D721Med (cell line): ENCODE measurements at places on chromosomes 12 and 14.

DNA sequence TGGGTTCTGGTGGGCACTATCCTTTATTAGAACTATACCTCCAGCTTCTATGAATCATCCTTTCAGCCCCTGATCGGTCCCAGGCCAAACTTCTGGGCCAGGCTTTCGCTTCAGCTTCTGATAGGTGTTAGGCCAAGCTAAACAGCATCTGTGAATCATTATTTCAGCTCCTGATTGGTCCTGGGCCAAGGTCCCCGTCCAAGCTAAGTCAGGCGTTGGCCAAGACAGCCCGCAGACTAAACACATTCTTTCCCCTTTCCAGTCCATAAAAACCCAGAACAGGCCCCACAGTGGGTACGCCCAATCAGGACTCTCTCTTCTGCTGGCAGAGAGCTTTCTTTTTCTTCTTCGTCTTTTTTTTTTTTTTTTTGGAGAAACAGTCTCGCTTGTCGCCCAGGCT lies 1808.9 kb upstream of the SEL1L start:
- no peak for DNase-seq

DNA sequence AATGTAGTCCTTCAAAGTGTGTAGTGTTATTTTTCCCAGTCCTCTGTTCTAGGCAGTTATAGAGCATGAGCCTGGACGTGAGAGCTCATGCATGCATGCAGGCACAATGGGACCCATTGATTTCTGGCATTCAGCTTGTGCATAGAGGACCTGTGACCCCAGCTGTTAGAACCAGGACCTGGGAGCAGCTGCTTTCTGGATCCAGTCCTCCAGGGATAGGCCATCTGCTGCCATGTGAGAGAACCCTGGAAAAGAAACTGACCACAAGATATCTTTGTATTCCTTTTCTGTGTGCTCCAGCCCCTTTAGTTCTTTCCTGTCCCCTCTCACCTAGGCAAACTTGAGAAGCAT lies 76.9 kb downstream of the SUSD6 start:
- DNase-seq: no peak

DNA sequence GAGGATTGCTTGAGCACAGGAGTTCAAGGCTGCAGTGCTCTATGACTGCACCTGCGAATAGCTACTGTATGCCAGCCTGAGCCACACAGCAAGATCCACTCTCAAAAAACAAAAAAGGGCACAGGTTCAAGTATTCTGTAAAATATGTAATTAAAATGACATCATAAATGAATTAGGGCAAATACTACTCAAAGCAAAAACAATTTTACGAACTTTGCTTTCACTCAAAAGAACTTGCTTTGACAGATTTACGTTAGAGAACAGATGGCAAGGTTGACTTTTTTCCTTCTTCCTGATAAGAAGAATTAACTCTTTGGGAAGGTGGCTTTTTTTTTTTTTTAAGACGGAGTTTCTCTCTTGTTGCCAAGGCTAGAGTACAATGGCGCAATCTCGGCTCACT lies 44.0 kb upstream of the EAPP start:
- no peak for DNase-seq

- no peak for DNase-seq
Observed at GRCh38 chr14:52949711-52950409, 990 bp downstream of the FERMT2 start.

GRCh38 chr14:81401420-81402122 lies 1.4 kb upstream of the STON2 start:
- no peak for DNase-seq

DNA sequence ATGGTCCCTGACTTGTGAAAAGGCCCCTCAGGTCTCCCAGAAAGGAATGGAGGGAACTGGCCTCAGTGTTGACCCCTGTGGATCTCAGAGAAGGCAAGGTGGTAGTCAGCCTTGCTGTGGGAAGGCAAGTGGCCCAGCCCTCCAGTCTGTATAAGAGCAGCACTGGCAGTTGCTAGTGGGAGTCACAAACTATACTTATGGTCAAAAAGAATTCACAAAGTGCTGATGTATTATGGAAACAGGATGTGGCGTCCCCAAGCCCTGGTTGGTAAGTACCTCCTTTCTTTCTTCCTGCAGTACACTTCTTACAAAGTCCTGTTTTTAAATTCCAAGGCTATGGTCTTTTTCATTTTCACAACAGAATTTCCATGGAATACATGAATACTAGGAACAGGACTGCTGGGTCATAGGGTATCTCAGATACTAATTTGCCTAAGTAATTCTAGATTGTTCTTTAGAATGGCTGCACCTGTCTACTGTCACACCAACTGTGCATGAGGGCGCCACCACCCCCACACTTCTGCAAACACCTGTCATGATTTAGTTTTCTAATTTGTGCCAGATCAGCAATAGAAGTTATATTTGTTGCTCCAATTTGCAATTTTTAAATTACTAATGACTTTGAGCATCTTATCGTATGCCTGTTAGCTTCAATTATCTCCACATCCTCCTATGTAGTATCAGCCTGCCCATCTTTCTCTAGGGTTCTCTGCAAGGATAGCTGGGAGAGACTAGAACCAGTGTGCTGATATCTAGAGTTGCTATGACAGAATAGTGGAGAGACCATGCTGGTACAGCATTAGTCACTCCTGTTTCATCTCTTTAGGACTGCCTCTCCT lies 40.7 kb upstream of the TMEM263 start:
- no peak for DNase-seq

- DNase-seq: no peak
Observed at GRCh38 chr12:544941-545635, 85.3 kb downstream of the B4GALNT3 start.

DNA sequence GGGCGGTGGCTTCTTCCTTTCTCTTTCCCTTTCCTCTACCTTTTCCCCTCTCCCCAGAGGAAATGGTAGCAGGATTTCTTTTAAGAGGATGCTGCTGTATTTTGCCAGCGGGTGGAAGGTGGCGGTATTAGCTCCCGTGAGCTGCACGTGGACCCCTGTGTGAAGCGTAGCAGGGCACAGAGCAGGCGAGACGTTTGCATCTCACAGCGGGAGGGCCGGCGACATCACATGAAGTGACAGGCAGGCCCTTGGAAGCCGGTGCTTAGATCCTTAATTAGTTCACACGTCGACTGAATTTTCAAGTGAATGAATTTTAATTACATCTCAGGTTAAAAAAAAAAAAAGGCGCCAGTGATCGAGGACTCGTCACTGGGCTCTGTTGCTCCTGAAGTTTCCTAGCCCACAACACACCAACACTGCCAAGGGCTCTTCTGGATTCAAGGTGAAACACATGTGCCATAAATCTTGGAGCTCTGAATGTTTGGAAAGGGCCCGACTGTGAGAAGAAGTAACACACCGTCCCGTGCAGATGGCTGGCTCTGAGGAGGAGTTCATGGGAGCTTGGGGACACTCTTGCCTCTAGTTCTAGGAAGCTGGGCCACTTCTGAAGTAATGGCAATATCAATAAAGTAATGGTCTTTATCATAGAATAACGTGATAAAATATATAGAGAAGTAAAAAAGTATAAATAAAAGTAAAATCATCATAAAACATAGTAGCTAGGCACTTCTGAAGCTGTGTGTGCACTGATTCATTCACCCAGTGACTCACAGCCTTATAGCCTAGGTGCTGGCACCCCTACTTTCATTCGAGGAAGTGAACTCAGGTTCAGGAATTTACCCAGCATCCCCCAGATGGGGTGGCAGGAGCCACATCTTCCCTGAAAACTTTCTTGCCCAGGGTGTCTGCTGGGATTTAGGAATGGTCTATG lies 75.3 kb downstream of the AACS start:
- no peak for DNase-seq

DNA sequence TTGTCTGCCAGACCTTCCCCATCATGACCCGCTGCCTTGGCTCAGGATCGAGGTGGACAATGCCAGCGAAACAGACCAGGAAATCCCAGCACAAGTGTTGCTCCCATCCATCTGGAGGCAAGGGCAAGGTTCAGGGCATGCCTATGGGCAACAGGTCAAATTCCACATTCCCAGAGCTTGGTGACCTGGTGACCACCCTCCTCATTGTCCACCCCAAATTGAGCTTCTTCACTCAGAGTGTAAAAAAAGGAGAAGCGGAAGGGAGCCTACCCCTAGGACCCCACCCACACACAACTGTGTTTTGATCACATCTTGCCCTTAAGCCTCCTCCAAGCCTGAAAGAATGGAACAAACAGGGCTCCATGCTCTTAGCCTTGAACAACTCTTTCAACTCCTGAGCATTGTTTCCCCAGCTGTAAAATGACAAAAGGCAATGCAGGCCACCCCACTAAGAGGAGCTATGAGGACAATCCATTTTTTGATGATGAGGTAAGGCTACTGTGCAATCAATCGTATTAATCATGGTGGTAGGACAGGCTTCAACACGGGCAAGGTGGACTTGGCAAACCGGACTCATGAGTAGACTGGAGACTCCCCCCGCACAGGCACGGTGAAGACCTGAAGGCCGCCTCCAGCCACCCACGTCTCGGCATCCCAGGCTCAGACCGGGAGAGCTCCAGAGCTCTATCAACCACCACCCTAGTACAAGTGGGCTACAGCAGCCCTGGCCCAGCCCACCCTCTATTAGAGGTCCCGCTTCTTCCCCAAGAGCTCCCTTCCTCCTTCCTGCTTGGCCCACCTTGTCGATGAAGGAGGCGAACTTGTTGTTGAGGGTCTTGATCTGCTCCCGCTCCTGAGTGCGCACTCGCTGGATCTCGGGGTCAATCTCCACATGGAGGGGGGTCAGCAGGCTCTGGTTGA lies 866 bp downstream of the KRT79 start:
- no peak for DNase-seq

- DNase-seq: no peak
Observed at GRCh38 chr12:29990971-29991370, 207.2 kb upstream of the TMTC1 start.

DNA sequence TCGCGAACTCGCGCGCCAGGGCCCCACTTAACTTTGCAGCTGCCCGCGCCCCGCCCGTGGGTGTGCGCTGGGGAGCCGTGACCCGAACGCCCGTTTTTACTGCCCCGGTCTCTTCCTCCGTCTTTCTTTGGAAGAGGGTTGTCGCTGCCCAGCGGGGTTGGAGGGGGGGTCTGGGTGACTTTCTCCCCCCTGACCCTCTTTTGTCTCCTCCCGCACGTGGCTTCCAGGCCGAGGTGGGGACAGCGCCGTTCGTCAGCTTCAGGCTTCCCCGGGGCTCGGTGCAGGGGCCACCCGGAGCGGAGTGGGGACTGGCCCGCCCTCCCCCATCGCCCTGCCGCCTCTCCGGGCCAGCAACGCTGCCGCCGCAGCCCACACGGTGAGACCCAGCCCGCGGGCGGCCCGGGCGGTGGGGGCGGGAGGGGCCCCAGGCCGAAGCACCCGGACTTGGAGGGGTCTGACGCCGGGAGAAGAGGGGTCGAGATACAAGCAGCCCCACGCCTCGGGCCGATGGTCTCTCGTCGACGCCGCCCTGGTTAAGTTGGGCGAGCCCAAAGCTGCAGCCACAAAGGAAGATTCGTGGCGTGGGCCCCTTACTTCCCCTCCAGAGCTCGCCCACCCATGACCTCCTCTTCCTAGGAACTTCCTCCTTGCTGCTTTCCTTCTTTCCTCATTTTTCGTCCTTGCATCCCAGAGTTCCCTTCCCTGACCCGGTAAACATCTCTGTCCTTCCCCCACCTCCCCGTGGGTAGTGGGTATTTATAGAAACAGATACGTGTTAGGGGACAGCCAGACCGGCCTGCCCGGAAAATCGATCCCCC lies 1.2 kb downstream of the DYRK2 start:
- no peak for DNase-seq

DNA sequence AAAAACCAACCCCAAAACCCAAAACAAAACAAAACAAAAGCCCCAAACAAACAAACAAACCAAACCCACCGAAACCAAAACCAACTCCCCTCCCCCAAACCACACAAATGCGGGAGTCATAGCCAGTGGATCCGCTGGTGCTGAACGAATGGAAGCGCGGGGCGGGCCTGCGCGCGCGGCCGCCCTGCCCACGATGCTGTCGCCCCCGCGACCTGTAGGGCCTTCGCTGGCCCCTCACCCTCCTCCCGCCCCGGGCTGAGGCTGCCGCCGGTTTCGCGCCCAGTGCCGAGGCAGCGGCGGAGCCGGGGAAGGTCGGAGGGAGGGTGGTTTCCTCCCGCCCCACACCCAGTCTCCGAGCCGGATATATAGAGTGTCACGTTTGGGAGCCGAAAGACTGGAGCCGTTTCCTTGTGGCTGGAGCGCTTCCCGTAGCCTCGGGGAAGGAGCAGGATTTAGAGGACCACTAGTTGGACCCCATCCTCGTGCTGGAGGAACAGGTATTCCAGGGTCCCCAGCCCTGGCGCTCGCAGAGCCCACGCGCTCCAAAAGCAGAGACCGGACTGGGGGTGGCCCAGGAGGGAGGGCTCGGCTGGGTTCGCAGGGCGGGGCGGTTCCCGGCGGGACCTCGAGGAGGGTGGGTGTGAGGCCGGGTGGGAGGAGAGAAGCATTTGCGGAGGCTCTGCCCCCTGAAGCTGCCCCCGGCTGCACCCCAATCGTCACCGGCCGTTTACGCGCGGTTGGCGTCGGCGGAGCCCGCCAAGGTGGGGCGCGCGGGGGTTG lies at the start of gene FAR2:
TSS of gene FAR2 (plus strand) at position 368 of the 780 bp plus-strand sequence. CDS start 121,172 bp downstream, outside the sequence.
- DNase-seq: no peak

DNA sequence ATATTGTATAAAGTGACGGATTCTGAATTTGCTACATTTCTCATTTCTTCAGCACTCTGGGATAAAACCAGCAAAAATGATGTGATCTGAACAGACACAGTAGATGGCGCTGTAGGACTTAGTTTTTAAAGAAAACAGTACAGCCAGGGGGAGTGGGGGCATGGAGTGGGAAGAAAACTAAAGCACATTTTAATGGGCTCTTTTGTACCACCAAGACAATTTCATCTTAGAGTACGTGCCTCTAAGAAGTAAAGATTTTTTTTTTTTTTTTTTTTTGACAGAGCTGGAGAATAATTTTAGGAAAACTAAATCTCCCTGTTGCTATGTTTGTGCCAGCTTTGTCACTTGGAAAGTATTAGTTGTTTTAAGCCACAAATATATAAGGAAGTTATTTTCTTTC lies 124.4 kb downstream of the RAD51B start:
- DNase-seq: no peak

- DNase-seq: peak; percentile 45
Observed at GRCh38 chr12:120453977-120454376, 7.7 kb downstream of the GATC start.

GRCh38 chr12:27221625-27222387 lies 22.3 kb upstream of the STK38L start:
- no peak for DNase-seq

DNA sequence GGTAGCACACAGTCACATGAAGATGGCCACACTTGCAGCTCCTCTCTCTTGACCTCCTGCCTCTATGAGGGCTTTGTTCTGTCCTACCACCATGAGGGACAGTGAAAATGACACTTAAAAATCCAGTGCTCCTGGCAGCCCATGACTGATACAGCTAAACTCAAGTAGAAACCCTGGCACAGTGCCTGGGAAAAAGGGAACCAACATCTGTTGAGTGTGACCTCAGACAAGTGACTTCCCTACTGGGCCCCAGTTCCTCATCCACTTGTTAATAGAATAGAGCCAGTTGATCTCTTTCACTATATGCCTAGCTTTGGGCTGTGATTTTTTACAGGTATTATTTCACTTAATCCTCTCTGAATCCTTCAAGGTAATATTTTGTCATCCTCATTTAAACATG lies 4.8 kb downstream of the GUCY2C start:
- DNase-seq: no peak

DNA sequence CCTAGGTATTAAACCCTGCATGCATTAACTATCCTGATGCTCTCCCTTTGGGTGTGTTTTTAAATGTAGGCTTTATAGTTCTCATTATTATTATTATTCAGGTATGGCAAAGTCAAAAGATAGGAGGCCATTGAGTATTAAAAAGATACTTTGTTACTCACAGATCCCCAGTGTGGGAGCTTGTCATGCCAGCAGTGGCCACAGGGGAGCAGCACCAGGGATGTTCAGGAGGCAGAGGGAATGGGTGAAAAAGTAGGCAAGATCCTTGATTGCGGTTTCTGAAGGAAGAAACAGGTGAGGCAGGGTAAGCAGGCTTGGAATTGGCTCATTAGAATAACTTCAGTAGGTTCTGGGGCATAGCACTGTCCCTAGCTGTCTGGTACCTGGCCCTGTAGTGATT lies 382.2 kb downstream of the MED13L start:
- no peak for DNase-seq
